ENCODE measurements at places on chromosomes 4 and X. TPM values are rescaled to one million over a fixed set of nuclear protein-coding genes. Genes with fewer than 3 reads are reported as not detected.

The NDST3 gene
- polyA plus RNA-seq = 1.2 TPM

The TMPRSS11F gene
- polyA plus RNA-seq = not detected

The MAGEA10 gene
- polyA plus RNA-seq = 49.8 TPM

DNA sequence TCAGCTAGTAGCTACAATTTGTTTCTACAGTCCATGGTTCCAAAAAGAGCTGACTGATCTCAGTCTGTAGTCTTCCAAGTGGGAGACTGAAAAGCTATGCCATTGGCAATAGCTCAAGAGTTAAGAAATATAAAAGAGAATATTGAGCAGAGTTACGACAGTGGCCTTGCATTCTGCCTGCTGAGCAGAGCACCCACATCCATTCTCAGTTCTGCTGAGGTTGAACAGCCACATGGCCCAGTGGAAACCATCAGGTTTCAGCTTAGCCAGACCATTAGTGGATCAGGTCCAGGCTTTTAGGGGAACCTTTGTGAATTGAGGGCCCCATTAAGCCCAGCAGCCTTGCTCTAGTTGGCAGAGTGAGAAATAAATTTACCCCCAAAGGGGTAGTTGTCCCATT is 28.1 kb downstream of the ZNF81 start:
- DNase-seq = no peak

DNA sequence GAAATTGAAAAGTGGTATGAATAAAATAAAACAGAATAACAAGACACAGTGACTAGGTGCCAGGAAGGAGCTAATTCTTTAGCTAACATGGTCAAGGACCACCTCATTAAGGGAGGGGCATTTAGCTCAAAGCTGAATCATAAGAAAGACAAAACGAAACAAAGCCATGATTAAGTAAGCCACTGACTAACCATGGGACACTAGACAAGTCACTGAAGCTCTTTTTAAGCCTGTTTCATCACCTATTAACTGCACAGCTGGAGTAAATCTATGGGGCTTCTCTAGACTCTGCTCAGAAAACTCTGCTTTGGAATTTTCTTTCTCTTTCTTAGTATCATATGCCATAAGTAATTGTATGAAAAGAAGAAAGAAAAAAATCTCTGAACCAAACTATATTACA is 49.8 kb upstream of the C1QTNF7 start:
- no peak for DNase-seq

GRCh38 chrX:78653118-78653822 is 5.9 kb downstream of the RTL3 start:
- no peak for DNase-seq

The SUPT20HL1 gene
- not detected for polyA plus RNA-seq

DNA sequence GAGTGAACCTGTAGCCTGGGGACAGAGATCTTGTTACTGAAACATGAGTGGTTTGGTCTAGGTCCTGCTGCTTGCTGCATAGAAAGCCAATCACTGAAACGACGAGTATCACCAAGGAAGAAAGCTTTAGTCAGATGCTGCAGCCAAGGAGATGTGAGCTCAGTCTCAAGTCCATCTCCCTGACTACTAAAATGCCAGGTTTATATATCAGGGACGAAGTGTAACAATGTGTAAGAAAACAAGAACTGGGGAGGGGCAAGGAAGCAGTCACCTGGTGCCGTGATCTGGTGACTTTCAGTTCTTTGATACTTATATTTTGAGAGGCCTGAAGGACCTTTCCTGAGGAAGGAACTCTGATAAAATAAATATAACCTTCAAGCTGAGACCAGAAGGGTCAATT is 19.6 kb upstream of the ABRAXAS1 start:
- DNase-seq = no peak

All from SK-N-SH (cell line).